ENCODE measurements at places on chromosomes 3 and 15.

DNA sequence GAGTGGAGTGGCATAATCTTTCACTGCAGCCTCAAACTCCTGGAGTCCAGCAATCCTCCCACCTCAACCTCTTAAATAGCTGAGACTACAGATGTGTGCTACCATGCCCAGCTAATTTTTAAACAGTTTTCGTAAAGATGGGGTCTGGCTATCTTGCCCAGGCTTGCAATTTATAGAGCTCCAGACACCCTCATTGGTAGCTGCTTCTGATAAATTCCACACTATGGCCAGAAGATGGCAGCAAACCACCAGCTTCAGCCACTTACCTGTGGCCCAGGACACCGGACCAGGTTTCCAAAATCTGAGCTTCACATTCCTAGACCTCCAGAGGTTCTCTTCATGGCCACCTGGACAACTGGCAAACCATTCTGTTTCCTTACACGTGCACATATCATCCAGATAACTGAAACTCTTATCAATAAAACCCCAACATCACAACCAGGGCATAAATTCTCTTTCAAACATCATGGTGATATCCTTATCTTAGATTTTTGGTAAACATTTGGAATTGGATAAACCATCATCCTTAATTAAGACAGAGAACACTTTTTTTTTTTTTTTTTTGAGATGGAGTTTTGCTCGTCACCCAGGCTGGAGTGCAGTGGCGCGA lies 28.9 kb downstream of the FBXW12 start:
- peak; percentile 74 for DNase-seq

DNA sequence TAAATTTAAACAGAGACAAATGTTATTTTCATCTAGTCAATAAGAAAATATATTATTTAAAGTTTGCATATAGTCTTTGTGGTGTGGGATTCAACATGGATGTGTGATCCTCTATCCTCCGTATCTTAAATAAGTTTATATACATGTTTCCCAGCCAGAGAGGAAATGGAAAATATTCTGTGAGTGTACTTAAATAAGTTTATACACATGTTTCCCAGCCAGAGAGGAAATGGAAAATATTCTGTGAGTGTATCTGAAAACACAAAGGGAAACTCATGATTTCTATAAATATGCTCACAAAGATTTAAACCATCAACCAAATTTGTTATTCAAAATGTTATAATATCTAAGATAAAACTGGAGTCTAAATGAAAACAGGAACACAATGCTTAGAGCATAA lies 110.0 kb upstream of the MELTF start:
- no peak for DNase-seq

DNA sequence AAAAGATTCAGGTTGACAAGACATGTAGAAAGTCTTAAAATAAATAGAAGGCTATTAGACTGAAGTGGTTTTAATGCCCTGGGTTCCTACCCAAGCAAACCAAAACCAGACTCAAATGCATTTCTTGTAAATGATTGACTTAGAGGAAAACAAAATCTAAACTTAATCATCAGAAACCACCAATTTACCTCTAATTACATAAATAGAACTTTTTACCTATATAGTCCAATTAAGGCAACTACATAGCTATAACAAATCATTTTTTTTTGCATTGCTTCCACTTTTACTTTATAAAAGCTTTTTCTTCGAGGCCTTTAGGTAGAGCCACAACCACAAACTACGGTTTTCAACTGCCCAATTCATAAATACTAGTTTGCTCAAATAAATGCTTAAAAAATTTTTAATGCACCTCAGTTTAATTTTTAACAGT lies 231.3 kb upstream of the ARHGEF26 start:
- DNase-seq, result no peak

- DNase-seq, result no peak
These were observed 12.2 kb downstream of the RTP1 start for GRCh38 chr3:187209491-187209890.

DNA sequence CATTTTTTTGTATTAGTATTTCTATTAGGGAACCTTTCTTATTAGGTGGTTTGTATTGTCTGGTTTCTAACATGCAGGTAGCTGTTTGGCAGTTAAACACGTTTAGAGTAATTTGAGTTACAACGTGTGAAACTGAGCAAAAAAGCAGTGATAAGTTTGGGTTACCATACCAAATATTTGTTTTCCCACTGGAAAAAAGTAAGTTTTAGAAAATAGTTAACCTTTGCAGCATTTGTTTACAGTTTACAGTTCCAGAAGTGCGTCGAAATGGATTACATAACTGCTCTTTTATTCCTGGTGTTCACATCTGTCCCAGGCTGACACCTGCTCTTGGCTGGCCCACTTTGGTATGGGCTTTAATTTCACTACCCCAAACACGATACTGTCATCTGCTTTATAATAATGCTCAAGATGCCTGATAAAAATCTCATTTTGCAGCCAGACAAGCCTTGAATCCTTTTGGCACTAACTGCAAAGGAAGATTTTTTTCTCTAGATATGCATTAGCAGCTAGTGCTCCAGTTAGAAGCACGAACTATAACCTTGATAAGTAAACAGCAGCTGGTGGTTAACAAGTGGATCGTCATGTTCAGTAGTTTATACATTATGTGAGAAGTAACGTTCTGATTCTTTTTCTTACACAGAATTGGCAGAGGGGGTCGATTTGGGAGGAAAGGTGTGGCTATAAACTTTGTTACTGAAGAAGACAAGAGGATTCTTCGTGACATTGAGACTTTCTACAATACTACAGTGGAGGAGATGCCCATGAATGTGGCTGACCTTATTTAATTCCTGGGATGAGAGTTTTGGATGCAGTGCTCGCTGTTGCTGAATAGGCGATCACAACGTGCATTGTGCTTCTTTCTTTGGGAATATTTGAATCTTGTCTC lies 5.3 kb downstream of the EIF4A2 start:
- DNase-seq, result no peak

DNA sequence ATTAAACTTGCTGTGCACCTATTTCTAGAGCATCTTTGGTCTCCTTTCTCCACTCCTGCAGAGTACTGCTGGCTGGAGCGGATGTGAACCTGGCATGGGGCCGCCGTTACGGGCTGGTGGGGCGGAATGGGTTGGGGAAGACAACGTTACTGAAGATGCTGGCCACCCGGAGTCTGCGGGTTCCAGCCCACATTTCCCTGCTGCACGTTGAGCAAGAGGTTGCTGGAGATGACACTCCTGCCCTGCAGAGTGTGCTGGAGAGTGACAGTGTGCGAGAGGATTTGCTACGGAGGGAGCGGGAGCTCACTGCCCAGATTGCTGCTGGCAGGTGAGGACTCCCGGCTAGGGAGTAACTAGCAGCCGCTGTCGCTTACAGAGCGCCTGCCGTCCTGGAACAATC lies 2.1 kb downstream of the ABCF3 start:
- DNase-seq, result no peak

GRCh38 chr3:111803123-111803593 lies 55.9 kb upstream of the PHLDB2 start:
- DNase-seq, result no peak

DNA sequence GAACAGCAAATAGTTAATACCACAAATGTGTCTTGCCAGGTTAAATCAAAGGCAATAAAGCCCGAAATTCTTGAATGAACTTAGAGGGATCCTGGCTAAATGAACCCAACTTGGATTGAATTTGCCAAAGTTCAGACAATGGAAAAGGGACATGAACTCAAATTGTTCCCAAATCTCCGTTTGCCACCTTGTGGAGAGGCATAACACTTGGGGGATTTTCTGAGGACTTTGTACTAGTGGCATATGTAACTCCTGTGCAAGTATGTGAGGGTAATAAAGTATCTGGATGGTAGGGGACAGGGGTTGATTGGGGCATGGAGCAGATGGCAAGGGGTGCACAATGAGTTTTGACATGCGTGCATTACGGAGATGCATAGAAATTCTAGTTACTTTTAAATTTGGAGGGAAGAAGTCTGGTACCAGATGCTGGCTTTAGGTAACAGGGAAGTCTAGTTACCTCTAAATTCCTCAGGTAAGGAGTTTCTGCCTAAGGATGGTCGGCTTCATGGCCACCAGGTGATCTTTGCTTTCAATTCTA lies 1.2 kb upstream of the TCAIM start:
- no peak for DNase-seq

GRCh38 chr3:95453242-95453641 lies 1361.2 kb upstream of the EPHA6 start:
- DNase-seq, result no peak

- no peak for DNase-seq
These were observed 6.5 kb downstream of the KLHL18 start for GRCh38 chr3:47288966-47289910.

- DNase-seq, result no peak
These were observed 282.5 kb downstream of the TBL1XR1 start for GRCh38 chr3:176914764-176915163.

DNA sequence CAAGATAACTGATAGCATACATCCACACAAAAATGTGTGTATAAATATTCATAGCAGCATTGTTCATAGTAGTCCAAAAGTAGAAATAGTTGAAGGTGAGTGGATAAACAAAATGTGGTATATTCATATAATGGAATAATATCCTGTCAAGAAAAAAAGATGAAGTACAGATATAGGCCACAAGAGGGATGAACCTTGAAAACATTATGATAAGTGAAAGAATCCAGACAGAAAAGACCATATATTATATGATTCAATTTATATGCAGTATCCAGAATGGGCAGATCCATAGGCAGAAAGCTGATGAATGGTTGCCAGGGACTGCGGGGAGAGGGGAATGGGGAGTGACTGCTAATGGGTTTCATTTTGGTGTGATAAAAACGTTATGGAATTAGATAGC lies 54.3 kb upstream of the TNIK start:
- DNase-seq, result no peak

GRCh38 chr3:156474560-156475389 lies 80.1 kb downstream of the SSR3 start:
- DNase-seq, result peak; percentile 7
